Ecto neural progenitor cell (in vitro differentiated cells): ENCODE measurements at places on chromosomes 2 and 18.
A peak's percentile ranks its signal among the peaks of the same experiment; 100 is the strongest.

DNA sequence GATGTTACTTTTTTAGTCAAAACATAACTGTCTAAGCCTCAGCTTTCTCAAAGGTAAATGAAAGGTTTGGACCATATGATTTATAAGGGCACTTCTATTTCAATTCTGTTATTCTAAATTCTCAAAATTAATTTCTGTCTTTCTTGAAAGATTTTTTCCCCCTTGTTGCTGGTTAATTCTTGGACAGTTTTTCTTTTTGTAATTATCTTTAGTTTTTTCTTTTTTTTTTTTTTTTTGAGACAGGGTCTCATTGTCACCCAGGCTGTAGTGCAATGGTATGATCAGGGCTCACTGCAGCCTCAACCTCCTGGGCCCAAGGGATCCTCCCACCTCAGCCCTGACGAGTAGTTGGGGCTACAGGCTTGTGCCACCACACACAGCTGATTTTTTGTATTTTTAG, 121.0 kb upstream of the MYO3B start:
- no peak for DNase-seq

GRCh38 chr2:148970385-148970784, 68.1 kb upstream of the LYPD6B start:
- DNase-seq: no peak

DNA sequence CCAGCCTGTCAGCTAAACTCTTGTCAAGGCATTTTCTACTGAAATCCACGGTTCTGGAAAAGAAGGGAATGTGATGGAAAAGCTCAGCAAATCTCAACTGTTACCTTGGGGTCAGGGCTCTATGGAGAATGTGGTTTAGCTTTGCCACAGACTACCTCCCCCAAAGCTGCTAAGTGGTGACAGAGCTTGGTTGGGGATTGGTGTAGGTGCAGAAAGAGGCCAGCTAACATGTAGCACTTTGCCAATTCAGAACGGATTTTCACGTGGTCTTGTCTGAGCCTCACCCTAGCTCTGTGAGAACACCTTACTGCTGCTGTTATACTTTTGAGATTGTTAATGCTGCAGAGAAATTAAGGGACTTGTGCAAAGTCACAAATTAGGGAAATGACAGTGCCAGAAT, 331.1 kb downstream of the RND3 start:
- no peak for DNase-seq

GRCh38 chr2:42554392-42554791, 14.0 kb upstream of the MTA3 start:
- no peak for DNase-seq

DNA sequence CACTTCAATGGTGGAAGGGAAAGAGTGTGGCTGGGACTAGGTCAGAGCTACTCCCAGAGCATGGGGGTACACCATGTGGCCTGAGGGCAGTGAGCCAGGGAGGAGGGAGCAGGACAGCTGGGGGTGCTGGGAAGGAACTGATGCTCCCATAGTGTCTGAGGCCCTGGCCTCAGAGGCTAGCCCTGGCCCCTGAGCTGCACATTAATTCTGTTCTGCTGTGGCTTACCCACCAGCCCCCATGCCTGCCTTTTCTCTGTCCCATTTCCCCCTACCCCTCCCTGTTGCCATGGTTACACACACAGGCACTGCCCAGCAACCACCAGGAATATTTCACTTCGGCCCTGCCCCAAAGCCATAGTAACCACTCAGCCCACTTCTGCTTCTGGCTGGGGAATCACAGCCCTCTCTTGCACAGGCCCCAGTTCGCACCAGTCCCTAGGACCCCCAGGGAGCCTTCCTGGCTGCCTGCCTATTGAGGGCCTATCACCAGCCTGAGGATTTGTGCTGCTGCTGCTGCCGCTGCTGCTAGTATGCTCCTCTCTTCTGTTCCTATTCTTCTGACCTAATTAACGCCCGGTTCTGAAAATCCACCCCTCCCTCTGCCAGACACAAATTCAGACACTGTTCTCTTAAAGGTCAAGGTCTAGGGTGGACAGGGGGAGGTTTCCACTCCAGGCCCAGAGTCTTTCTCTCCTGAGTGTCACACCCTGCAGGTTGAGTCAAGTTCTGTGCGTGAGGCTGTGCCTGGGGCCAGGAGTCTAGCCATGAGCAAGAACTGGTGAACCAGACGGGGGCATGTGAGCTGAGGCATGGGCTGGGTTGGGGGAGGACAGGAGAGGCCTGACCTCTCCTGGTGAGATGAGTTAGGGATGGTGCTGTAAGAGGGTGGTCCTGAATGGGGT, 87.1 kb upstream of the MCFD2 start:
- DNase-seq: peak; percentile 87

DNA sequence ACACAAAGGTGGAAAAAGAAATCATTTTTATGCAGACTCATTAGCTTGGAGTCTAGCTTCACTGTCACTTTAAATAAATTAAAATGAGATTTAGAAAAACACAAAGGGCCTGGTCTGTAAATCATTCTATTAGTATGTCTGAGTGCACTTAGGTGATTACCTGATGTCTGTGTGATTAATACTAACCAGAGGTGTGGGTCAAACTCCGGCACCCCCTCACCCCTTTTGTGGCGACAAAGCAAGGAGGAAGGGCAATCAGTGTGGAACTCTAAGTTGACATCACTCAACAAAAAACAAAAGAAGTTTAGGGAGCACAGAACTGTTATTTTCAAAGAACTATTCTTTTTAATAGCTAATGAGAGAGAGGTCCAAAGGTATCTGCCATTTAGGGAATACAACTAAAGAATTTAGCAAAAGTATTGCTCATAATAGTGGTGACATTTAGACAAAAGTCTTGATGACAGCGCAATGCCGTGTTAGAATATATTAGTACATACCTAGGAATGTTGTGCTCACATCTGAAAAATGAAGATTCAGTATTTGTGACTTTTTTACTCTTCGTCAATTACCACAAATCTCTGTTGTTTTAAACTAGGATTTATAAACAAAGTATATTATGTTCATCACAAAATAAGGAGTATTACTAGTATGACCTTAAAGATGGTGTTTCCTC, 66.3 kb downstream of the ZEB2 start:
- DNase-seq: no peak

DNA sequence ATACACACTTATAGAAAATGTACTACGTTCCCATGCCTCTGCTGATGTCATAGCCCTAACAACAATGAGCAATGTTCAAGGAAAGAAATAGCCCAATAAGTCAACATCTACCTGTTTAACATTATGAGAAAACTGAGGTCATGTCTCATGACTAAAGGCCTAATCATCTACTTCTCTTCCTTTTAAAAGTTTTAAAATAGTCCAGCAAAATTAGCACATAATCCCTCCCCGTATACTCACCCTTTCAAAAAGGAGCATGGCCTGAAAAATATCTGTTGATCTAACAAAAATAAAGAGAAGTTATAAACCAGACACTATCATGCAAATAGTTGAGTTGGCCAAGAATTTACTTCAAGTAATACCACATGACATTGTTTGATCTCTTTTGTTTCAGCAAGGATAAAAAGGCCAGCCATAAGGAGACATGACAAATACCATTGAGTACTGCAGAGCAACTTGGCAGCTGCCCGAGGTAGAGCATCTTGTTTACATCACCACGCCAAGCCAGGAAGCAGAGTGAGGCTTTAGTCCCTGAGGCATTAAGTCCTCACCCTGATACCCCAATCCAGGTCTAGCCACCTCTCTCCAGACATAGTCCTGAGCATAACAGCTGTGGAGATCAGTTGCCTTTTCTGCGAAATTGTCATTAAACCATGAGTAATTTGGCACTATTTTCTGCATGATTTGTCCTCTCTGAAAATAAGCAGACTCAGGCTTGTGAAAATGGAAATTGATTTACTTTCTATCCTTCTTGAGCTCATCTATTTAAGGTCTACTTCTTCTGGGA, 137.4 kb upstream of the ETAA1 start:
- no peak for DNase-seq

- DNase-seq: no peak
Measured at GRCh38 chr2:40129725-40130124, 322.2 kb downstream of the SLC8A1 start.

DNA sequence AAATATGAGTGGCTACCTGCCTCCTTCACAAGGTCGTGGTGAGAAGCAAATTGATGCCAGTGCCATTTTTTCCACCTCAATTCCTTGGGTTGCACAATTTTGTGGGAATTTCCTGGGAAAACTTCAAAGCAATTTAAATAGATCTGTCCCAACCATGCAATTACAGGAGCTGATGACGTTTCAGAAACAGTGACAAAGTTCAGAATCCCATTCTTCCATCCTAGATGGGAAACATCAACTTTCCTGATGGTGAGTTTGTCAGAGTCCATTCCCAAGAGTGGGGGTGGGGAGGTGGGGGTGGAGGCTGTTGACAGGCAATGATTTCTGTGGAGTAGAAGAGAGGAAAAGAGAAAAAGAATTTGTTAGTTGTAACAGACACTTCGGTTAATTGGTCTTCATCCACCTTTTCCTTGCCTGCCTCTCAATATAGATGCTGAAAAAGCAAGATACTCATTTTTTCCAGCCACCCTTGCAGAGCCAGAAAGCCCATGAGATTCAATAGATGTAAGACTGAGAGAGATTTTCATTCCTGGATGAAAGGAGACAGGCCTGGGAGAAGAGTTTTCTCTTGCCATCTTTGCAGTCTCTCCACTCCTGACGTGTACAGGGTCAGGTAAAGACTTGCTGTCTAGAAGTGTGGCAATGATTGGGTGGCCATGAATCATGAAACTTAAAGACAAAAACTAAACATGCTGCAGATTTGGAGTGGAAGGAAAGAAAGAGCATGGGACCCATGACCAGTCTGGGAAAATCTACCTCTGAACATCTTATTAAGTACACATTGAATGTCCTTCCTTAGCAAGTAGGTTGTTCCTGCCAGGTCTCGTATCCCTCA, 47.3 kb downstream of the SOCS6 start:
- DNase-seq: no peak

- no peak for DNase-seq
Measured at GRCh38 chr18:48548011-48548771, 9.4 kb downstream of the CTIF start.

- DNase-seq: no peak
Measured at GRCh38 chr2:162244541-162245031, 1.3 kb upstream of the FAP start.

GRCh38 chr2:98372121-98372520, 25.9 kb downstream of the CNGA3 start:
- DNase-seq: no peak

DNA sequence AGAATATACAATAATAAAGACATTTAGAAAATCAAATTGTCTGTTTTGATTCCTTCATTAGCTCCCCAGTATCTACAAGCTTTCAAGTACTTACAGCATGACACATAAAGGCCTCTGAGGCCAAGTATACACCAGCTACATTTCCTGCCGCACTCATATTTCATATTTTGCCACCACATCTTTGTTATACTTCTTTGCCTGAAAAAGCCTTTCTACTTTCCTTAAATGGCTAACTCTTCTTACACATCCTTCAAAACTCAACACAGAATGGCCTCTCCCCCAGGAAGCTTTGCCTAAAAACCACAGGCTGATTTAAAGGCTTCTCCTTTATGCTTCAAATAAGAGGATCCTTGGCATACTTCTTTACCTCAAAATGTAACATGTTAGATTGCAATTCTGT, 4.5 kb downstream of the STK17B start:
- DNase-seq: no peak

GRCh38 chr2:154386186-154386585, 312.3 kb upstream of the KCNJ3 start:
- DNase-seq: no peak

GRCh38 chr18:3799515-3799914, 349.5 kb downstream of the TGIF1 start:
- no peak for DNase-seq

DNA sequence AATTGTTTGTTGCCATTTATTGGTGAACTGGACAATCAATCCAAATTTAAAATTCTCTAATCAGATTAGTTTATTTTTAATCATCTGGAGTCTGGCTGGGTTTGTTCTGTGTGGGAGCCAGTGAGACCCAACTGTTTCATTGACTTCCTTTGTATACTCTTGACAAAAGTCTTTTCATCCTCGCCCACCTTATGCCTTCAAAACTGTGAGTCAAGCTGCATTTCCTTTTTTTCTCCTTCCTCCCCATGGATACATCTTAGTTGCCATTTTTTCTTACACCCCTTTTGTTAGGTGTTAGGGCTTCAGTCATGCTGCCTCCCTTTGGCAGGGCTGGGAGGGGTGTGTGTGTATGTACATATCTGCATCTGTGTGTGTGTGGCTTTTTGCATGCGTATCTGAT, 117.6 kb downstream of the PRKCE start:
- DNase-seq: no peak

DNA sequence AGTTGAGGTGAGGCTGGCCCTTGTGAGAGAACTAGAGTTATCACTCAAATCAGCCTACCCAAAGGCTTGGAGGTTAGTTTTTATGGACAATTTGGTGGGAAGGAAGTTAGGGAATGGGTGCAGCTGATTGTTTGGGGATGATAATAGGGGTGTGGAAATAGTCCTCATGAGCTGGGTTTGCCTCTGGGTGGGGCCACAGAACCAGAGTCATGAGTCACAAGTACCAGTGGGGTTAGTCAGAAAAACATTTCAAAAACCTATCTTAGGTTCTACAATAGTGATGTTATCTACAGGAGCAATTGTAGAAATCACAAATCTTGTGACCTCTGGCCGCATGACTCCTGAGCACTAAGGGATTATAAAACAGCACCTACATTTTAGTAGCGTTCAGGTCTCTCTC, 630.1 kb upstream of the PIK3C3 start:
- DNase-seq: no peak

DNA sequence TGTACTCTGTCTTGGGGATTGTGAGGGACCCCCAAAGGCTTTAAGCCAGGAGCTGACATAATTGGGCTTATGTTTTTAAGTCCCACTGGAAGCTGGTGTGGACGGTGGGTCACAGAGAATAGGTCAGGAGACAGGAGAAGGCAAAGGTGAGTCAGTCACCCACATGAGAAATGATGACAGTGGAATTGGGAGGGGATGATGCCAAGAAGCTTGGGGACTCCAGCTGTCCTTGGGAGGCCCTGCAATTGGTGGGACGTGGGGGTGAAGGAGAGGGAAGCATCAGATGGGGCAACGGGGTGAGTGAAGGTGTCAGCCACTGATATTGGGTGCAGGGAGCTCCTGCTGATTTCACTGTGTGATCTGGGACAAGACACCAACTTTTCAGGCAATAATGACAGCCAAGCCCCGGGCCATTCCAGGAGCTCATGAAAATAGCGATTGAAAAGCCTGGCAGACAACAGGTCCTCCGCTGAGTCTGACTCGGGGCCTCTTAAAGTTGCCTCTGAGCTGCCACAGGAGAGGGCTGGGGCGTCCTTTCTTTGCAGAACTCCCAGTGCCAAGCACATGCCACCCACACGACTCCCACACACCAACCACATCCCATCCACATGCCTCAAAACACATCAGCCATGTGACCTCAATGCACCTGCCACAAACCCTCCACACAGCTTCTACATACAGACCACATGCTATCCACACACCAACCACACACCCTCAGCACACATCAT, 13.4 kb downstream of the TNS1 start:
- no peak for DNase-seq
